Right ventricle myocardium superior (tissue), 1 donor: ENCODE measurements at places on chromosomes 1 and 21. TPM values are rescaled to one million over a fixed set of nuclear protein-coding genes. Genes with fewer than 3 reads are reported as not detected.
A peak's percentile ranks its signal among the peaks of the same experiment; 100 is the strongest.

DNA sequence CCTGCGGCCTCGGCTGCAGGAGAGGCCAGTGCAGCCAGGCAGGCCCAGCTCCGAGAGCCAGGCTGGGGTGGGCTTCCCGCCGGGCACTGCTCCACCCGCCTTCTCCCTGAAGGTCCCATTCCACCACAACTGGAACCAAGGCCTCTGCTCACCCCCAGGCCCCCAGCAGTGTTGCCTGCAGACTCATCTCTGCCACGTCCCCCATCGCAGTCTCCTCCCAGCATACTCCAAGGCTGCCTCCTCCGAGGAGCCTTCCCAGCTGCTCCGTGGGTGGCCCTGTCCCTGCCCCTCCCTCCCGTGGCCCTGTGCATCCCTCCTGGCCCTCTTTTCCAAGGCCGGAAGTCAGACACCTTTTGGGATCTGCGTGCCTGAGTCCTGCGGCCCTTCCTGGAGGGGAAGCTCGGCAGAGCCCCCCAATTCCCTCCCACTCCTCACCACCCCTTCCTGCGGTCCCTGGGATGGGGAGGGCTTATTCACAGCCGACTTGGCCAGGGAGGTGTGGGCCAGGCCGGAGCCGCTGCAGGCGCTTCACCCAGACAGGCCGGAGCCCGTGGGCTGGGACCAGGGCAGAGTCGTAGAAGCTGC is 47.6 kb downstream of the SLX9 start:
- peak; percentile 37 for DNase-seq

- no peak for DNase-seq
Observed at GRCh38 chr21:45277101-45278045, 10.3 kb downstream of the POFUT2 start.

- DNase-seq, result peak; percentile 31
Observed at GRCh38 chr1:53505401-53505800, 46.2 kb downstream of the DMRTB1 start.

Gene TRIM67
- total RNA-seq, result 0.05 TPM

GRCh38 chr1:56123421-56123820 is 455.9 kb downstream of the PLPP3 start:
- no peak for DNase-seq
